ENCODE measurements at places on chromosomes 16 and 17.

GRCh38 chr17:8664456-8665126 is 34.1 kb upstream of the MYH10 start:
- DNase-seq = no peak

DNA sequence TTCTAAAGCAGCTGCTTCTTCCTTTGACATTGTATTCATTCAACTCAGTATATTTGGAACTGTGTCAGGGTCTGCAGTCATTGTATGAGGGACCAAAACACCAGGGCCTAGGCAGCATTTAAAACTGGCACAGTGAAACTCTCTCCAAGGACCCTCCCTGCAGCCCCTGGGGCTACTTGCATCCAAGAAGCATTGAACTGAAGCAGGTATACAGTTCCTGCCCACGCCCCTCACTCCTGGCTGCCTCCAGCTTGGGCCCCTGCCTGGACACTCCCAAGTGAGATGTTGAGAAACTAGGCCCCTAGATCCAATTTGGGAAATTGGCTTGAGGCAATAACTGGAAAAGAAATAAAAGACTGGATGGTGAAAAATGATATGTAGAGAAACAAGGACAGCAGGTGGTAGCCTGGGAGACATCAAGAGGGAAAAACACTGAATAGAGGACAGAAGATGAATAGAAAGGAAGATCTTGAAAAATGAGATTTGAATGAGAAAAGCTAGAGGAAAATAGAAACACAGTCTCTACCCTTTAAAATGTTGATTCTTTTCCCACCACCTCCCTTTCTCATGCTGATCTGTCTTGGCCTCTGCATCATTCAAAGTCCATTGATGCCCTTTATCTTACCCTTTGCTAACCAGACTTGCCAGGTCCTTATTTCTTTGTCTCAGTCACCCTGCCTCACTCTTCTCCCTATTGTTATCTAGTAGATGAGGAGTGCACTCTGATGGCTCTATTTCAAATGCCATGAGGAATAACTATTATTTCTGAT is 368.8 kb upstream of the CDH8 start:
- DNase-seq = no peak

GRCh38 chr16:70152578-70153302 is 20.8 kb upstream of the CLEC18C start:
- no peak for DNase-seq

GRCh38 chr17:59353936-59354755 is 22.7 kb downstream of the YPEL2 start:
- no peak for DNase-seq
